ENCODE measurements at places on chromosomes 2 and 18.

DNA sequence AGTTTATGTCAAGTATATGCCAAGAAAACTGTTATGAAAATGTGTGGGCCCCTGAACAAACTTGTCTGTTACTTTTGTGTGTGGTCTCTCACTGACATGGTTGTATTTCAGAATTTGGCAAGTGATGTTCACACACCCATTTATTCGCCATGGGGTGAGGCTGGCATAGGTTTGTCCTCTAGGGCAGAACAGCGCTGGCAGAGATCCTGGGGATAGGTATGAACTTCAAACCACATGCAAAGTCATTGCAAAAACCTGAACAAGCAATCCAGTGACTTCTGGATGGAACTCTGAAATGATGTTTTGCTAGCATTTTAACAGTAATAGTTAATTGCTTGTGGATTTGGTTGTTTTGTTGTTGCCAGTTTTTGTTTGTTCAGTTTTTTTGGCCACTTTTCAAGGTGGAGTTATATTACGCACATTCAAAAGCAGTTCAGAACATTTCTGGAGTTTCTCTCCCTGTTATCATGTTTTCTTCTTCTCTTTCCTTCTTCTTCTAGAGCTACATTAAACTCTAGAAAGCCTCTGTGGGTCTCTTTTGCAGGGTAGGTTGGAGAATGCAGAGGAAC lies 78.5 kb downstream of the MDH1 start:
- DNase-seq: no peak

DNA sequence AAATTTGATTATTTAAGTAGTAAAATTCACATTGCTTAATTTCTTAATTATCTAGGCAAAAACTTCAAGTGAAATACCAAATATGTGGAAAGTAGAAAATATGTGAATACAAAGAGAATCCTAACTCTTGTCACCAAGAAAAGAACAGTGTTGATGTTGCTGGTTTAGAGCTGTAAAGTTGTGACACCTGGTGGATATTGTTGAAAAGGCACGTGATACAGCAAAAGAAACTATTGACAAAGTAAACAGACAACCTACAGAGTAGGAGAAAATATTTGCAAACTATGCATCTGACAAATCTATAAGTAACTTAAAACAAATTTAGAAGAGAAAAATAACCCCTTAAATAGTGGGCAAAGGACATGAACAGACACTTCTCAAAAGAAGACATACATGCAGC lies 25.6 kb upstream of the ZC3H15 start:
- DNase-seq: no peak

GRCh38 chr2:31328026-31328425 lies 86.5 kb downstream of the XDH start:
- DNase-seq: no peak

DNA sequence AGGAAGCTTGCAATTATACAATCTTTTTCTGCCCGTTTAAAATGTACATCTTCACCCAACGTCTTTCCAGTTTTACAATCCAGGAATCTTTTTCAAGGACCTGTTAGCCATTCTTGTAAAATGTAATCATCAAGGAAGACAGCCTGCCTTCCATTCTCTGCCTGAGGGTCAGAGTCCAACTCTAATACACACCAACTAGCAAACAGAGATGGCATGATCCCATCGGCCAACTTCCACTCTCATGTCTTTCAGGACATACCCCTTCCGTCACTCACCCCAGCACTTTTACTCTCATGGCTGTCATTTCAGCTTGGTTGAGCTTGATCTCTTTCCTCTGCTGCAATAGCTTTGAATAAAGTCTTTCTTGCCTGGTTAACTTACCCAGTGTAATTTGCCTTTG lies 172.5 kb upstream of the NETO1 start:
- DNase-seq: no peak

- DNase-seq: no peak
Measured at GRCh38 chr2:231926761-231927565, 767 bp upstream of the NPPC start.

DNA sequence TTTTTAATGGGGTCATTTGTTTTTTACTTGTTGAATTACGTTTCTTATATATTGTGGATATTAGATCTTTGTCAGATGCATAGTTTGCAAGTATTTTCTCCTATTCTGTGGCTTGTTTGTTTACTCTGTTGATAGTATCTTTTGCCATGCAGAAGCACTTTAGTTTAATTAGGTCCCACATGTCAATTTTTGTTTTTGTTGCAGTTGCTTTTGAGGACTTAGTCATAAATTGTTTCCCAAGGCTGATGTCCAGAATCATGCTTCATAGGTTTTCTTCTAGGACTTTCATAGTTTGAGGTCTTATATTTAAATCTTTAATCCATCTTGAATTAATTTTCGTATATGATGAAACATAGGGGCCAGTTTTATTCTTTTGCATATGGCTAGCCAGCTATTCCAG lies 13.2 kb downstream of the PIKFYVE start:
- no peak for DNase-seq

- no peak for DNase-seq
Measured at GRCh38 chr18:69882965-69883668, 64.6 kb downstream of the CD226 start.

DNA sequence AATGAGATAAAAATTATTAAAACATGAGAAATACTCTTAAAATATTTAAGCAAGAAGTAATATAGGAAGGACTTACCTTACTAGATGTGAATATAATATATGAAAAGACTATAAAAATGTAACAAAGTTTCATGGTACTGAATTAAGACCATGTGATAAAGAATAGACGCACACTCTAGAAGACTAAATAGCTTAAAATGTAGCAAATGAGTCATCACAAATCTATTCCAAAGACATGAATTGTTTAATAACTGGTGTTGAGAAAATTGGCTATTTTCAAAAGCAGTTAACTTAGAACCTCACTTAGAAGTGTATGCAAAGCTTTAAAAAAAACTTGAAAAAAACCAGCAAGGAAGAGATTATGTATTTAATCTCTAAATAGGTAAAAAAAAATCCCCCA lies 64.1 kb downstream of the POLE4 start:
- no peak for DNase-seq

GRCh38 chr2:241617431-241618154 lies 19.4 kb downstream of the THAP4 start:
- no peak for DNase-seq

DNA sequence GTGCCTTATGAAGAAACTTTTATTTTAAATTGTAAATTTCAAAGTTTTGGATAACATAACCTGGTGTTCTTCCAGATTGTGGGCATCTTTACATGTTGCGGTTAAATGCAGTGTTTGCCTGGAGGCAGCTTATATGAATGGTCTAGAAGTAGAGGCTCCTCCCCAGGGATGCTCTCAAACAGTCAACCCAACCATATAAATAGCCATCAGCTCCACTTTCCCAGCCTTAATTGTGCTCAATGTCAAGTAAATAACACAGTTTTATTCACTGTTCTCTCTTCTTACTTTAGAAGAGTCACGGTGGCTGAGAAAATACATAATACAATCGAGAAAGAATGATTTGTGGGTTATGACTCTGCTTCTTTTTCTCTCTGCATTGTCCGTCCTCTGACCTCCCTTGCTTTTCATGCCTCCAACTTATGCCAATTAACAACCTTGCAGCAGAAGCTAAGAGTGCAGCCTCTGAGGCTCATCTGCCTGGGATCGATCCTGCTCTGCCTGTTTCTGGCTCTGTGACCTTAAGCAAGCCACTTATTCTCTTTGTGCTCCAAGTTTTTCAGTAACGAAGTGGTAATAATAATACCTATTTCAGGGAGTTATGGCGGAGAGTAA lies 100.3 kb downstream of the DAW1 start:
- no peak for DNase-seq

DNA sequence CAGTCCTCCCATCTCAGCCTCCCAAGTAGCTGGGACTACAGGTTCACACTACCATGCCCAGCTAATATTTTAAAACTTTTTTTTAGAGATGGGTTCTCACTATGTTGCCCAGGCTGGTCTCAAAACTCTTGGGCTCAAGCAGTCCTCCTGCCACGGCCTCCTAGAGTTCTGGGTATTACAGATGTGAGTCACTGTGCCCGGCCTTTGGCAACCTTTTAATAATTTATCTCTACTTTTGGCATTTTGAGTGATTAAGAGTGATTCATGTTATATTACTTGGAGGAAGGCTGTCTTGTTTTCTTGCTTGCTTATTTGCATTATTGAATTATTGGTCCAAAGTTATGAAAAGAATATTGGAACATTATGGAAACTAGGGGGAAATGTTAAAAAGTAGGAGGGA lies 24.3 kb downstream of the NCOA1 start:
- no peak for DNase-seq

DNA sequence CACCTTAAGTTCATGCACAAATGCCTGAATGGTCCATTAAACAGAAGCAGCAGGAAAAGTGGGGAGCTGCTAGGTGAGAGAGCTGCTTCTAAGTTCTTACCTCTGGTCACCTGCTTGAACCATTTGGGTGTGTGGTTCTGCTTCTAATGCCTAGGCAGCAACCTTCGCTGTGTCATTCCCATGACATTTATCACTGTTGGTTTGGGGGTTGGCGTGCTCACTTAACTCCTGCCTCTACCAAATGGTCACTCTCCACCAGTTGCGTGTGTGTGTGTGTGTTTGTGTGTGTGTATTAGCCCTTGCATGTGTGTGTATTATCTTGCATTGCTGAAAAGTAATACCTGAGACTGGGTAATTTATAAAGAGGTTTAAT lies 56.2 kb downstream of the NCAPH start:
- DNase-seq: no peak

GRCh38 chr2:23828986-23829385 lies 97.9 kb downstream of the ATAD2B start:
- DNase-seq: no peak

DNA sequence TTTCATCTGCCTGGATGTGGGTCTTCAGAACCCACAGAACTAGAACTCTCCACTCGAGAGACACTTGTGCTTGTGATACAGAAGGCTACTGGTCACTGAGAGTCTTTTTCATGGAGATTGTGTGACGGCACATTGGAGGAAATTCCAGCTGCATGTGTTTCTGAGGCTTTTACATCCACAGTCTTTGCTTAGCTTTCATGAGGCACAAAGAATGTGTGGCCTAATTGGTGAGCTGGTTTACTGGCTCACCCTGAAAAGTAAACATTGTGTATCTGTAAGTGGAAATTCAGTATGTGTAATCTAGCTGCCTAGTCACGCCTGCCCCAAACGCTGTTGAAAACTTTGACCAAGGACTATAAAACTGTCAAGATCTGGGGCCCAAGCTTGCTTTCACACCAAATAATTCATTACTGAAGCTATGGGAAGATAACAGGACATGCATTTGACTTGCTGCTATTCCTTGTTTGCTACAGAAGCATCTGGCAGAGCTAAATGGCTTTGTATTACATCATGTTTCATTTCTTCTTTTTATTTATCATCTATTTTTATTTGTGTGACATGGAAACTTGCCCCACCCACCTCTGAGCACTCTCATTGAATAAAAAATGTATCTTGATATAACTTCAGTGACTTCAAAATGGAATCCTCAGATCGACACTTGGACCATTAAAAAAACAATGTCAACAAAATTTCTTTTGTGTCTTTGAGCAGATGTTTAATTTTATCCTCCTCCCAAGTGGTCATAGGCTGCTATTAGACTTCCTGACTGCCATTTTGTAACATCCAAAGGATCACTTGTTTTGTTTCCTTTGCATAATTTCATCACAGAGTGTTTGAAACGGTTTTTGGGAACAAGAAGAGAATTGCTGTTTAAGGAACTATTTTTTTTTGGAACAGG lies 80.2 kb downstream of the EFEMP1 start:
- DNase-seq: no peak

DNA sequence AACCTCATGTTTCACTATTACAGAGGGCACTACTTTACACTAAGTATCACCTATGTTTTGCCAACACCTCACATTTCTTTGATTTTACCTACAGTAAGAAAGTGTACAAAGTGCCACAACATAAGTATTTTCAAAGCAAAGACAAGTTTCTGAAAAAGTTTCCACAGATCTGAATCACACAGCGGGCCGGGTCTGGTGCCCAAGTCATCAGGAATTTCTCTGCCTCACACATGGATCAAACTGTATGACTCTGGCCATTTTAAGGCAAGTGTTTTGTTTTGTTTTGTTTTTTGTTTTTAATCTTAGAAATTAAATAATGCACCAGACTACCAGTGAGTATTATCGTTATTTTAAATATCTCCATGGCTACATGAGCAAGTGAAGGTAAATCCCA lies 73.4 kb downstream of the ZNF516 start:
- DNase-seq: no peak

- peak; percentile 38 for DNase-seq
Measured at GRCh38 chr2:71548646-71549425, 95.5 kb downstream of the DYSF start.

DNA sequence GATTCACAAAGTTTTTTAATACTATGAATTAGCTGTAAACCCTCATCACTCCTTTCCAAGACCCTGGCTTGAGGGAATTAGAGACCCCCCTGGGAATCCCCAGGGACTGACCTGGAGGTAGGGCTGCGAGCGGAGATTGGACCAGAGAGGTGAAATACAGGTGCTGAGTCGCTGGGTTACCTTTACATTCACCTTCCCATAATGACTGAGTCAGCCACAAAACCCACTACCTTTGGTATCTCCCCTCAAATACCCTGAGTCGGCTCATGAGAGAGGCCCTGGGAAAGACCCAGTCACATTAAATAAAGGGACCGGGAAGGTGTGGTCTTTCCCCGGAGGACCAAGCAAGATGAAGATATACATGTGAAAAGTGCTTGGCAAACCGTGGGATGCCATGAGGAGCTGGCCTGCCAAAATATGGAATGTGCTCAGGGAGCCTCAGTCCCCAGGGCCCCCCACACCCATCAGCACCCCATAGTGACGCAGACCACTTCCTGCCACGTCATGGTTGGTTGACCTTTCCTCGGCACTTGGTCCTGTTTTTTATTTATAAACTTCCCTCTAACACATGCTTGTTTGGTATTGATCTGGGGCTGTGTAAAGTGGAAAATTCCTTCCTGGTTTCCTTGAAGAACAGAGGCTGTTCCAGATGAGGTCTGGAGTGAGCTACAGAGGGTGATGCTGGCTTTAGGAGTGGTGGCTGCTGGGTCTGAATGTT lies 51.4 kb downstream of the IL1RL2 start:
- DNase-seq: no peak

DNA sequence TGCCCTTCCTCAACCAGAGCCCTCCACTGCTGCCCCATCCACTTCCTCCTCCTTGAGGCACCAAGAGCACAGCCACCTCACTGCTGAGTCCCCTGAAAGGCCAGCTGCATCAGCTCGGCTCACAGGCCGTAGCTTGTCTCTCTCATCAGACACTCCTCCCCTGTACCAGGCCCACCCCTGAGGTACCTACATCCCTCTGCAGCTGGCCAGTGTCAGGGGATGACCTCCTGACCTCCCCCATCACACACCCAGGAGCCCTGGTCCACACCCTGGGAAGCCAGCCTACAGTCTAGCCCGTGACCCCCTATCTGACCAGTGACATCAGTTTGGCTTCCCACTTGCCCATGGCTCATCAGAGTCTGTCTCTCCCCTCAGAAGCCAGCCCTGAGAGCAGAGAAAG lies 205.6 kb downstream of the TNS1 start:
- no peak for DNase-seq

- DNase-seq: no peak
Measured at GRCh38 chr2:74860079-74860478, 26.2 kb downstream of the HK2 start.

DNA sequence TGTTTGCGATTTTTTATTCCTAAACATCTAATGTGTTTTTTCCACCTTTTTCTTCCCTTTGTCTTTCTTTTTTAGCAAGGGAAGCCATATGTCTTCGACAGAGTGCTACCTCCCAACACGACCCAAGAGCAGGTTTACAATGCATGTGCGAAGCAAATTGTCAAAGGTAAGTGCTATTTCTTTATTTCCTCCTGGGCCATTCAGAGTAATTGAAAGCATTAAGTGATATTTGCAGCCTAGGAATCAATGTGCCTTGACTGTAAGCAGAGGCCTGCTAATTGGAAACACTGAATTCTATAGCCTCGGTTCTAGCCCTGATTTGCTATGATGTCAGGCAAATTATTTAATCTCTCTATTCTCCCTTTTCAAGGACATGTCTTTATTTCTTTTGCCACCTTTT lies 47.0 kb downstream of the KIF5C start:
- DNase-seq: no peak

Data from stimulated activated CD8-positive, alpha-beta memory T cell treated with anti-CD3 and anti-CD28 coated beads, Interleukin-4, amount 100 ng/mL, for 1 hour (primary cell).